ENCODE measurements at places on chromosomes 16 and 17.

DNA sequence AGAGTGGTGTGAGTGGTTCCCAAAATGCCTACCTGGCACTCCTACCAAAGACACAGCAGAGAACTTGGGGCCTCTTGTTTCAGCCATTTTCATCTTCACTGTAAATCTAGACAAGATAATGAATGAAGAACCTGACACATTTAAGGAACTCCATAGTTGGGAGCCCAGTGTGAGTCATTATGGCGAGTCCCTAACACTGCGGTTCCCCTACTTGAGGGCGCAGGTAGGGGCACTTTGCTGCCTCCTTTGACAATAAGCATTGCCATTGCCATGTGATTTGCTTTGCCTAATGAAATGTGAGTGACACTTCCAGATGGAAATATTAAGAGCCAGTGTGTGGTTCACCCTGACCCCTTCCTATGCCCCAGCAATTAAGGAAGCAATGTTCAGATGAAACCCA is 517.6 kb downstream of the MAF start:
- DNase-seq = no peak

DNA sequence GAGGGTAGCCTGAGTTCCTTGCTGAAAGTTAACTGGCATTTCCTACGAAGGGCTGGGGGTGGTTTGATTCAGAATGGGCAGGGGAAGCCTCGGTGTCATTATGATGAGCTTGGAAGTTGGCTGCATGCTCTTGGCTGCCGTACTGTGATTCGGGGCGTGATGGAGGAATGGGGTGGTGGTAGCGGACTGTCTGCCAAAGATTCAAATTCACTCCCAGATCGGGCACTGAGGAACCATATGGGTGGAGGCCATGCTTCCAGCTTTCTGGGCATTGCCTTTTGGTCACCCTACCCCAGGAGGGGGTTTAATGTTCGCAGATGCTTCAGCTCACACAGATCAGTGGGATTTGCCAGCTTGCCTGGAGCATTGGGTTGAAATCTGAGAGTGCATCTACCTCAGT is 492.8 kb upstream of the EEF2KMT start:
- DNase-seq = no peak

DNA sequence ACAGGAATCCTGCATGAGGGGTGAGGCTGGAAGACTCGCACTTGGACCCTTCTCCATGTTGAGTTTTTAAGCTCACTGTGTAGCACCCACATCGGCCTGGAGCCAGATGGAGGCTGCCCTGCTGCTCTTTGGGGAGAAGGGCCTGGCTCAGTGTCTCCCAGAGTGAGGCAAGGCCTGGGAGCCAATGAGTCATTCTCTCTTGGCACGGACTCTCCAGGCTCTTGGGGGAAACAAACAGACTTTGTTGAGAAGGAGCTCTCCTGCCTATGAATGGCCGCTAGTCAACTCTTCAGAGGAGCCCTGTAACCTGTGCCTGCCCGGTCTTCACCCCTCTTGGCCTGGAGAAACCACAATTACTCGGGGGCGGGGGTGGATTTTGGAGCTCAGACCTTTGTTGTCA is 50.8 kb upstream of the MAF start:
- no peak for DNase-seq

- DNase-seq = no peak
Measured at GRCh38 chr17:77286641-77287431, 146.1 kb downstream of the SEC14L1 start.

DNA sequence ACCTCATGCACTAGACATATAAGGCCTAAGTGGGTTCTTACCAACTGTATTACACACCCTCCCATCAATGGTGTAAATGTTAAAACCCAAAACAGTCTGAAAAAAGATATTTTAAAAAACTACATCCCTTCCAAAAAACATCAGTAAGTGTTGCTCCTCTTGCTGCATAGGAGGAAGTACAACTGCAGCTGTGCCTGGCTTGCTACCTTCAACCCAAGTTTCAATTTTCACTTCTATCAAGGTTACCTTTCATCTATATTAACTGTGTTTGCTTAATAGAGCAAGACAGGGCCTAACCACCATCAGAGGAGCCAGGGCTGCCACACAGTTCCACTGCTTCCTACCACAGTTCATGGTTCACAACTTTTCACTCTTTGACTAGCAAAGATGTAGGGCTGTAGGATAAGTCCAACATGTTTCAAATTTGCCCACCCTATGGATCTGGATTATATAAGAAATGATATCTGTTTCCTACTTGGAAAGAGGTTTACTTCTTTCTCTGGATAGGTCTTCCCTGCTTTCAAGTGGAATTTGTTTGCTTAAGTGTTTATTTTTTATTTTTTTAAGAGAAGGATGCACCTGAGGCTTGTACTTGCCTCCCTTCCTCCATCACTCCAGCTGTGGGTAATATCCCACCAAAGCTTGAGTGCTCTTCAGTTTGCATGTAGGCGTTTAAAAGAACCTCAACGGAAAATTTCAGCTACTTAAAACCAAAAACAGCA is 56.7 kb downstream of the GRB7 start:
- DNase-seq = no peak

DNA sequence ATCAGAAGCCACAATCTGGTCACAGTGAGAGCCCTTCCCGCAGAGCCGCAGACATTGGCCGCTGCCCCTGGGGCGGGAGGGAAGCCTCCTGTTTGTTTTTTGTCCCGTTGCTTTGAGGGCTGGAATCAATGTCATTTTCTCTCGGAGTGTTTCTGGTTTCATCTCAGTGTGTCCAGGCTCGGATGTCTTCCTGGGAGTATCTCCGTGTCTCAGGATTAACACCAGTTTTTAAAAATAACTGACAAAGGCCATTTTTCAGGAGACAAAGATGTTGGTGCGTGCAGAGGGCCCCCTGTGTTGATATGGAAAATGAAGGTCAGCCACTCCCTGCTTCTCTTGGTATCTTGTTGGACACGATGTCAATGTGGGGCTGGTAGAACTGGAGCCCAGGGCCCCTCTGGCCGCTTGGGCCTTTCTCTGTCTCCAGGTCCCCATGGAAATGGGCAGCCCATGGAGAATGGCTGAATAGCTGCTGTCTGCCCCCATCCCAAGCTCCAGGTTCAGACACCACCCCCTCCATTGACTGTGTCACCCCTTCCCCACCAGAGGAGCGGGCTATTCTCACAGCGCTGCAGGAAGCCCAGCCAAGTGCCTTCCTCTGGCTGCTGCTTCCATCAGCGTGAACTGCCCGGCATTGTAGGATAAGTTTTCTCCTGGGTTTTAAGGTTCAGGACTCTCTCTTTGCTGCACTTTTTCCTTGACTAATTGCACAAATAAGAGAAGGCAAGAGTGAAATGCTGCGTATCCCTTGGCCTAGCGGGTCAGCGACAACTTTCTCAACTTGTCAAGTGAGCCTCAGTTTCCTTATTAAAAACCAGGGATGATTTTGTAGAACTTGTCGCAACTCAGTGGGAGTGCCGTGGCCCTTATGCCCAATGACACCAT is 72.2 kb upstream of the METTL9 start:
- DNase-seq = no peak

DNA sequence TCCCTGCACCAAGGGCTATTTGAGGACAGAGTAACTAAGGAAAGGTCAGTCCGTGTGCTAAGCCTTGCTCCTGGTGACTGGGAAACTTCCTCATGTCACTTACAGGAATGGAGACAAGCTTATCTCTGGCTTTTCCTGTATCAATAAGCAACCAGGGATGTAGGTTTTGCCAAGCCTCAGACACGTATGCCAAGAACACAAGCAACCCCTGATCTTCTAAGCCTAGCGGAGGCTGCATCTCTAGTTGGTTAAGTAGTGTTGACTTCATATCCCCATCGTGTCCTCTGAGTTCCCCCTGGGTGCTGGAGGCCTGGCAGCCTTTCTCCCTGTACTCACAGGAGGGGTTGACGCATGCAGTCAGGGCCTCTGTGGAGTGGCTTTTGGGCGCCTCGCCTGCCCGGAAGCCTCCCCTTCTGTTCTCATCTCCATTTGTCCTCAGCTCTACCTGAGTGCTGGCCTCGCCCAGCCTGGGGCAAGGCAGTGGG is 1.4 kb upstream of the C1QTNF1 start:
- DNase-seq = no peak

GRCh38 chr17:75810216-75810615 is 25.6 kb downstream of the UNK start:
- no peak for DNase-seq

DNA sequence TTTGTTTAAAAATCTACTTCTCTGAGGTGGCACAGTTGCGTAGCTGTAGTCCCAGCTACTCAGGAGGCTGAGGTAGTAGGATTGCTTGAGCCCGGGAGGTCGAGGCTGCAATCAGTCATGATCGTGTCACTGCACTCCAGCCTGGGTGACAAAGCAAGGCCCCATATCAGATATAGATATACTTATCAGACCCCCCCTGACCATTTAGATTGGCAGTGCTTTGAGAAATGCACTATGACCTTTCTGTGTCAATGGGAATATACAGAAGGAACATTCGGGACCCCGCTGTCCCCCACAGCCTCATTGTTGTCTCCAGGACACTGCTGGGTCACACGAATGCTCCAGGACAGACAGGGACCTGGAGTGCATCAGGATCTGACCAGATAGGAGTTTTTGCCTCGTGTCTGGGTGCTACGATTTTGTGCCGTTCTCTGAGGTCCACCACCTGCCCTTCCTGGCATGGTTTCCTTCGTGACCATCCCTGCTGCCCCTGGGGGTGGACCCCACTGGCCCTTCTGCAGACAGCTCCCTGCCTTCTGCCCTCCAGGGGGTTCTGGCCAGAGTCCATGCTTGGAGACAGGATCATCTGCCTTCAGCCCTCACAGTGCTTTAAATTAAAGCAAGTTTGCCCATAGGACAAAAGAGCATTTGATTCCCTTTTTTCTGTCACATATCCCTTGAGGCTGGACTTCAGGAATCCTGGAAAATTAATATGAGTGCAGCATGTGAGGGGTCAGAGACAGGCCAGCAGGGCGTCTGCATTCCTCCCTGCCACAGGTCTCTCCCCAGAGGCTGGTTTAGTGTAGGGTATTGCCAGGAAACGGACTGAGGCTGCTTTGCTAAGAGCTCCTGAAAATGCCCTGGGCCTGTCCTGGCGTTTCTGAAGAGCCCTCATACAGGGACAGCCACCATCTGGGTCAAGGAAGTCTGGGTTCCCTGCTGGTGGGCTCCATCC is 19.3 kb downstream of the PLD6 start:
- DNase-seq = no peak

DNA sequence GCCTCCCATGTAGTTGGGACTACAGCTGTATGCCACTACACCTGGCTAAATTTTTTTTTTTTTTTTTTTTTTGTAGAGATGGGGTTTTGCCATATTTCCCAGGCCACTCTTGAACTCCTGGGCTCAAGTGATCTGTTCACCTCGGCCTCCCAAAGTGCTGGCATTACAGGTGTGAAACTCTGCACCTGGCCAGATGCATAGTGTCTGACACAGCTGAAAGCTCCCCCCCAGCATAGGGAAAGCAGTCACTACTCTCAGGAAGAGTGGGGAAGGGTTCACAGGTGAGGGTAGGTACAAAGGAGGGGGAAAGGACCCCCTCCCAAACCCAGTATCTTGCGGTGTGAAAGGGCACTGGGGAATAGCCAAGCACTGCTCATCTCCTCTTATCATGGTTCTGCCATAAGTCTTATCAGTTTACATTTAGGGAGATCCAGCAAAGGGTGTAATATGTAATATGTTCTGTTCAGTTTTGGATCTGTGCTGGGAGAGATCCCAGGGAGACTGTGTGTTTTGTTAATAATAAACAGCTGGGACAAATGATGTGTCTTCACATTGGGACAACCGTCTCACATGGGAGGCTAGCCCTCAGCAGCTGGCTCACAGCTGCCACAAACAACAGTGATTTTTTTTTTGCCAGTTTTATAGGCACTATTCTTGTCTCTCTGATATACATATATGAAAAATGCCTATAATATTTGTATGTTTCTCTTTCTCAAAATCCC is 6.8 kb upstream of the CAVIN1 start:
- DNase-seq = no peak

DNA sequence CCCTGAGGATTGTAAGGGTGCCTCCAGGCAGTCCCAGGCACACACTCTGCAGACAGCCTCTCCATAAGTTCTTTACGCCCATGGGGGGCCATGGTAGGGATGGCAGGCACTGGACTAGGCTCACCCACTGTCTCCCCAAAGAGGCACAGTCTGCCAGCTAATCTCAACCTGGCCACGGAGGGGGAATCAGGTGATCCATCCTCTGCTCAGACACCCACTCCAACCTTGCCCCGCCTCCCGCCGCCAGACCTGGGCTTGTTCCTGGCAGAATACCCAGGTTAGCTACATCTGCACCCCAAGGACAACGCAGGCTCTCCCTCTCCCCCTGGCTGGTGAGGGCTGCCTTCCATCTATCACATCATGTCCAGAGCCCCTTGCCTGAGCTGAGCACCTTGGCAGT is 1.2 kb downstream of the NLGN2 start:
- DNase-seq = no peak

- DNase-seq = no peak
Measured at GRCh38 chr16:16036359-16036792, 87.0 kb downstream of the ABCC1 start.

DNA sequence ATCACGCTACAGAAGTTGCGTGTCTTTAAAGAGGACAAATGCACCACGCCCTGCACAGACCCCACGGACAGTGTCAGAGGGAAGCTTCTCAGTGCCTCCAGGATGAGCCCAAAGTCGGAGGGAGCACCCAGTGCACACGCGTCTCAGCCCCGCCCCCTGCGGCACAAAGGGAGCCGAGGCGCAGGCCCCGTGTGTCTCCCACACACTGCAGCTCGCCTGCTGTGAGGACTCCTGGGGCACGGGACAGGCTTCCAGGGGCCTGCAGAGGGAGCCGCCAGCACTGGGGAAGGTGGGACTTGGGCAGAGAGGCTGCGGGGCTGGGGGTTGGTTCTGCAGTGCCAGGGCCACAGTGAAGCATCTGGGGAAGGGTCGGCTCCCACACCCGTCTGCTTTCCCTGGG is 77.4 kb downstream of the LMF1 start:
- no peak for DNase-seq

DNA sequence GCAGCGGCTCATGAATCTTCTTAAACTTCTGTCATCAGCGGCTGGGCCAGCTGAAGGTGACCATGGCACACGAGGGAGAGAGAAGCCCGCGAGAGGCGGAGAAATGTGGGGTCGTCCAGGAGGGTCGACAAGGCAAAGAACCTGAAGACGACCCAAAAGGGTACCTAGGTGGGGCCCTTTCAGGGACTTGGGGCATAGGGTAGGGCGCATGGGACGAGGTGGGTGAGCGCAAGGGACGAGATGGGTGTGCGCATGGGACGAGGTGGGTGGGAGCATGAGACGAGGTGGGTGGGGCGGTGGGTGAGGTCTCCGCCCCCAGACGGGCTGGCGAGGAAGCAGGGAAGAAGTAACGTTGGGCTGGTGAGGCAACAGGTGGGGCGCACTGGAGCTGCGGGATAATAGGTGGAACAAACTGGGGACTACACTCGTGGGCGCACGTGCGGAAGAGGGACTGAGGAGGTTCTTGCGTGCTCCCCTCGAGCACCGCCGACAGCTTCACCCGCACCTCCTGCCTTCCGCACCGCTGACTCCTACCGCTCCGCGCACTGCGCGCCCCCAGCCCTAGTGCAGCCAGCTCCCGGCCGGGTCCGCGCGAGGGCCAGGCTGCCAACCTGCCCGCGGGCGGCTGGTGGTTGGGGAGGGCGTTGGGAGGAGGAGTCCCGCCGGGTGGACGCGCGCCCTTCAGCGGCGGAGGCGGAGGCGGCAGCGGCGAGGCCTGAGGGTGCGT is 23.2 kb upstream of the CRYM start:
- DNase-seq = no peak

Data from CD8-positive, alpha-beta T cell (primary cell).